ENCODE measurements at places on chromosomes 16 and 17. TPM values are rescaled to one million over a fixed set of nuclear protein-coding genes. Genes with fewer than 3 reads are reported as not detected.

DNA sequence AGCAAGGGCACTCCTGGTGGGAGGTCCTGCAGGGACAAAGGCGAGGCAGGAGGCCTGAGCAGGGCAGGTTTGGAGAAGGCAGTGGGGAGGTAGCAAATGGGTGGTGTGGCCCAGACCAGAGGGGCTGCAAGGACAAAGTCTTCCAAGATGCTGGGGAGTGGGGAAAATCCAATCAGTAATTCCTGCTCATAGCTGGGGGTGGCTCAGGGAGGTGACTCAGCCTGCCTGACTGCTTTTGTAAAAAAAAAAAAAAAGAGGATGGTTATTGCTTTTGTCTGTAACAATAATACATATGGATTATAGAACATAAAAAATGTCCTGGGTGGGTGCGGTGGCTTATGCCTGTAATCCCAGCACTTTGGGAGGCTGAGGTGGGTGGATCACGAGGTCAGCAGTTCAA is 5.2 kb downstream of the IL34 start:
- DNase-seq, result no peak

Gene DNAH17
- total RNA-seq, result not detected

- no peak for DNase-seq
Measured at GRCh38 chr16:86401126-86401525, 109.2 kb upstream of the FOXF1 start.

- DNase-seq, result no peak
Measured at GRCh38 chr17:35892091-35893035, 12.2 kb upstream of the CCL5 start.

- peak; percentile 82 for DNase-seq
Measured at GRCh38 chr17:76710863-76711611, at the start of gene MXRA7. TSS of gene MXRA7 (minus strand) at chr17:76710965. CDS start at chr17:76710946, 19 bp downstream.

Gene KRTAP9-6
- not detected for total RNA-seq

GRCh38 chr16:4900036-4900435 is 36.9 kb downstream of the PPL start:
- no peak for DNase-seq

DNA sequence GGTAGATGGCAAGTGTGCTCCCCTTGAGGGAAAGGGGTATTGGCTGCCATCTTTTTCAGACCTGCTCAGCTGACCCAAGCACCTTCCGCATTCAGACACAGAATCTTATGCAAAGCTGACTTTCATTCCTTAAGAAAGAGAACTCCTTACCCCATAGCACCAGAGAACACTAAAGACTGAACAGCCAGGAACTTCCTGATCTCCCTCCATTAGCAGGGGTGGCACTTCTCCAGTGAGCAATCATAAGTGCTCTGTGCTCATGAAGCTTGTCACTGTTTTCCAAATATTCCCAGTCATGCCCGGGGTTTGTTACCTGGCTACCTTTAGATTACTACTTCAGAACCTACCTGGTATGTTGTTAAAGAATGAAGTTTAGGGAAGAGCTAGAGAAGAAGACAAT is 11.9 kb downstream of the HSD17B2 start:
- no peak for DNase-seq

Gene RAB26
- total RNA-seq, result 55.2 TPM

GRCh38 chr16:3058139-3059030 is 7.1 kb upstream of the IL32 start:
- DNase-seq, result peak; percentile 61

- no peak for DNase-seq
Measured at GRCh38 chr16:68499006-68499405, 40.1 kb upstream of the ZFP90 start.

Gene DYNLRB2
- not detected for total RNA-seq

Gene SOST
- 59.3 TPM for total RNA-seq

Gene CSH2
- total RNA-seq, result not detected

Gene MMP15
- total RNA-seq, result 3.1 TPM

- peak; percentile 29 for DNase-seq
Measured at GRCh38 chr17:50210240-50211225, 9.1 kb upstream of the COL1A1 start.

DNA sequence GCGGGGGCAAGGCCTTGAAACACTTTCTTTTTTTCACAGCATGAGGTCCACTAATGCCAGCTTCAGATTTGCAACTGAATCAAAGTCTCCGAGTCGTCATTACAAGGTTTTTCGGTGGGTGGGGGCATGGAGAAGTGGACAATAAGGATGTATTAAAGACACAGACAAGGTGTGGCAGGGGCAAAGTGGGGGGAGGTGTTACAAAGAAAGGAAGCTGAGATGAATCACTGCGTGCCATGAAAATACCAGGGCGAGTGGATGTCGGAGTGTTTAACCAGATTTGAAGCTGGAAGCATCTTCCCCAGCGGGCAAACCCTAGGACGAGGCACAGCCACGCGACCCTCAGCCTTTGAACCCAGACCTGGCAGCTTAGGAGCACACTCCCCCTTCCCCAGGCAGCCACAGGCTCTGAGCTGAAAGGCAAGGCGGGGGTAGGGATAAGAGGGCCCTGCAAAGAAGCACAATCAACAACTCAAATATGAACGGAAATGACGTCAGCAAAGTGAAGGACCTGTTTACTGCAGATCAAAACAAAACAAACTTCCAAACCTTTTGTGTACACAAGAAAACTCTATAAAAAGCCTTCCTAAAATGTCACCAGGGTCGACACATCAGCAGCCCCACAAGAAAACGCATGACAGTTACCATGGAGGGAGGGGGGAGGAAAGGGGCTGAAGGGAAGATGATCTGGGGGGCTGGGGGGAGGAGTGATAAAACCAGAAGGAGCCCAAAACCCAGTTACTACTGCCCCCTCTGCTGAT is 5.6 kb upstream of the ZFHX3 start:
- no peak for DNase-seq

GRCh38 chr17:48253975-48254374 is 146.4 kb downstream of the SNX11 start:
- DNase-seq, result no peak

- peak; percentile 70 for DNase-seq
Measured at GRCh38 chr17:56785405-56785804, 48.3 kb downstream of the C17orf67 start.

GRCh38 chr16:75746359-75746758 is 20.1 kb upstream of the CPHXL start:
- DNase-seq, result no peak

GRCh38 chr17:70901870-70902269 is 732.5 kb downstream of the KCNJ2 start:
- DNase-seq, result no peak

GRCh38 chr16:29156511-29156910 is 171.7 kb downstream of the LAT start:
- DNase-seq, result no peak

Gene MT1A
- not detected for total RNA-seq

DNA sequence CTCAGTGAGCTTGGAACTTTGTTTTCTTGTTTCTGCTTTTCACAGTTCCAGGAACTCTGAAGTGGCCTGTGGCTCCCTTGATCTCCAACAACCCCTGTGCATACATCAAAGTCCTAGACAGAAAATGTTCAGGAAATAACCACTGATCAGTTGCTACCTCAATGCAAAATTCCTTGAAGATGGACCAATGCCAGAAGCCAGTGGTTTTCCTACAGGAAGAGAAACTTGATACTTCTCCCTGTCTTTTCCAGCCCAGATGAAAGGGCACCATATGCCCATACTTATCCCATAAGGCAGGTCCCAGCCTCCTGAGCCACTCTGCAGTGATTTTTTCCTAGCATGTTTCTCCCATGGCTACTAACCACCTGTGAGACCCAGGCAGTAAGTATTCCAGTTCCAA is 12.3 kb upstream of the CDRT4 start:
- DNase-seq, result no peak

Gene BIRC5
- 170 TPM for total RNA-seq

Gene CCL16
- total RNA-seq, result not detected

DNA sequence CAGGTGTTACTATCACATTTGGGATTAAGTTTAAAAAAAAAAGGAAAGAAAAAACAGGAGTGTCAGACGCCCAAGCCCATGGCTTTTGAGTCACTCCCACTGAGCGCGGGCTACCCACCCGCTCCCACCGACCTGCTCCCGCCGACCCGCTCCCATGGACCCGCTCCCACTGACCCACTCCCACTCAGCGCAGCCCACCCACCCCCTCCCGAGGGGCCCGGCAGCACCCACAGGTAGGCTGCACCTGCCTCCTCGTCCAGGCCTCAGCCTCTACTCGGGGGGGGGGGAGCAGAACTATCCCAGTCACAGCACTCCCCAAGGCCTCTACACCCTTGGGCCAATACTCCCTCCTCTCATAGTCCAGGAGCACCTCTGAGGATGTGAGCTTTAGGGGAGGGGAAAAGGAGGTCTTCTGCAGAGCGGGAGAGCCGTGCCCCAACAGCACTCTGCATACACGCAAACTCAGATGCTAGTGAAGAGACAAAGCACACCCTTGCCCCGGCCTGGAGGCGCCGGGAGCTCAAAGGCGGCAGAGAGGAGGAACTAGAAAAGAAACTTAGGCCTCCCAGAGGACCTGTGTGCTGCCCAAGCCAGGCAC is 2.9 kb downstream of the CLUH start:
- DNase-seq, result no peak

GRCh38 chr16:10087151-10087550 is 95.1 kb downstream of the GRIN2A start:
- no peak for DNase-seq
